Stimulated activated CD4-positive, alpha-beta T cell treated with anti-CD3 and anti-CD28 coated beads, Interleukin-4, amount 100 ng/mL, for 1 hour (primary cell): ENCODE measurements at places on chromosomes 12 and 14.

DNA sequence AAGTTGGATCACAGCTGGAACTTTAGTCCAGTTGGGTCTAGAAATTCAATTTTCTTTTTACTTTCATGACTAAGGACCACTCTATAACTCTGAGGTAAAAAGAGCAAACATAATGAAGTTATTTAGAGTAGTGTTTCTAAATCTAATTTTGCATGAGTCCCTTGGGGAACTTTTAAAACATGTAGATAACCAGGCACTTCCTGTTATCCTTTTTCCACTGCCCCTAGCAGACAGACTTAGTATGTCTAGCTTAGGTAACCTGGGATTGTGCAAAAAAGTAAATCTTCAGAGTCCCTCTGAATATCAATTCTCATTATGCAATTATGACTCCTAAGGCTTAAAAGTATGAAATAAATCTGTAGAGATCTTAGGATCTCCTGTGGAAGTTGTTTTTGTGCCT is 371.2 kb downstream of the DIO2 start:
- DNase-seq, result no peak

- no peak for DNase-seq
Measured at GRCh38 chr14:78683206-78683605, 513.0 kb downstream of the NRXN3 start.

GRCh38 chr12:121893961-121894460 is 5.4 kb downstream of the PSMD9 start:
- DNase-seq, result no peak

- DNase-seq, result no peak
Measured at GRCh38 chr14:58864751-58865513, 227.2 kb downstream of the DACT1 start.

GRCh38 chr12:21337453-21337852 is 2.7 kb upstream of the SLCO1A2 start:
- DNase-seq, result no peak

- no peak for DNase-seq
Measured at GRCh38 chr12:114751712-114752111, 67.7 kb upstream of the TBX3 start.
